ENCODE measurements at places on chromosomes 7 and 10.

DNA sequence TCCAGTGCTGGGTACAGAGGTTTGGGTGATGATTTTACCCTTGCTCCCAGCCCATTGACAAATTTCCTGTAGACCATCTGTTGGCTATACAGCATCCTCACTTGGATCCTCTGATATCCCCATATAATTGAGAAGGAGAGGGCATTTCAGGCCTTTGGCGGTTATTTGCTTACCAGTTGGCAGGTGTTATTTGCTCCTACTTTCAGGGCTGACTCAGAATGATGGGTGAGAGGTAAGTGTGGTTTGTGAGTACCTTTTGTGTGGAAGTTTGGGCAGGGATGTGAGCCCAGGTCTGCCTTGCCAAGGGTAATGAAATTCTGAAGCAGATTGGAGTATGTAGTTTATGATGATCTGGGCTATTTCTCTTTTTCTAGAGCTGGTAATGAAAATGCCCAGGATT, 93.6 kb downstream of the LRMDA start:
- DNase-seq, result no peak

DNA sequence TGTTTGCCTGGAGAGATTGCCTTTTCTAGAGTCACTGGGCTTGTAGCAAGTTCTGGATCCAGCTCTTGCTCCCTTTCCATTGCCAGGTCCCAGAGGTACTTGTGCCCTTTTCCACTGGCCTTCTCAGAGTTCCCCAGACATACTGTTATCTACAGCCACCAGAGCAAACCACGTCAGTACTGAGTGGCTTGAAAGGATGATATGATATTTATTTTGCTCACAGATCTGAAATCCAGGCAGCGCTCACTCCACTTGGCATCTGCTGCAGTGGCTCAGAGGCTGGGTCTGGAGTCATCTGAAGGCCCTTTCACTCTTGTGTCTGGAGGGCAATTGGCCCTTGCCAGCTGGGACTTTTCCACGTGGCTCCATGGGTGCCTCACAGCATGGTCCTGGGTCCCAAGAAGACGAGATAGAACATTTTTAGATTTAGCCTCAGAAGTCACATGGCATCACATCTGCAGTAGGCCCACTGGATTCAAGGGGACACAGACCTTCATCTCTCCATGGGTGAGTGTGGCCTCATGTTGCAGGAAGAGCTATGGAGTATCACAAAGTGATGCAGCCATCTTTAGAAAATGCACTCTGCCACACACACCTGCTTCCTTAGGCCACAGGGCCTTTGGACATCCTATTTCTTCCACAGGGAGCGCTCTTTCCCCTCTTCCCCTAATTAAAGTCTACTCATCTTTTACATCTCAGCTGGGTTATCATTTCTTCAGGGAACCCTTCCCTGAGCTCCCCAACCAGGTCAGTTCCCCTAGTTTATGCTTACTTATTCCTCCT, 22.9 kb upstream of the TCF7L2 start:
- DNase-seq, result no peak

DNA sequence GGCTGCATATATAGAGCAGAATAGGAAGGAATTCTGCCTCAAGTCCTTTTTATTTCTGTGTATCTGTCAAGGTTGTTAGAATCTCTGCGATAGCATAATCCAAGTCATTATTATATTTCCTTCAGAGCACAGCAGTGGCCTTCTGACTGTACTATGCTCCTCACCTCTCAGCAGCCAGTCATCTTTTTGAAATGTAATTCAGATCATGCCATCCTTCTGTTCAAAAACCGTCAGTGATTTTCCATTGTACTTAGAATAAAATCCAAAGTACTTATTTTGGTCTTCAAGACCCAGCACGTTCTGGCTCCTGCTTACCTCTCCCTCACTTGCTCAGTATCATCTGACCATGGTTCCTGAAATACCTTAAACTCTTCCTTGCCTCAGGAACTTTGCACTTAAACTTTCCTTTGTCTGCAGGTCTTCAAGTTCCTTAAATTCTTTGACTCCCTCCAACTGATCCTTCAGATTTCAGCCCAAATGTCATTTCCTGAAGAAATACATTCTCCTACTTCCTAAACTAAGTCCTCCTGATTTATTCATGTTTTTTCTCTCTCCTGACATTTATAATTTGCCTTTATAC, 112.4 kb downstream of the ST7 start:
- no peak for DNase-seq

DNA sequence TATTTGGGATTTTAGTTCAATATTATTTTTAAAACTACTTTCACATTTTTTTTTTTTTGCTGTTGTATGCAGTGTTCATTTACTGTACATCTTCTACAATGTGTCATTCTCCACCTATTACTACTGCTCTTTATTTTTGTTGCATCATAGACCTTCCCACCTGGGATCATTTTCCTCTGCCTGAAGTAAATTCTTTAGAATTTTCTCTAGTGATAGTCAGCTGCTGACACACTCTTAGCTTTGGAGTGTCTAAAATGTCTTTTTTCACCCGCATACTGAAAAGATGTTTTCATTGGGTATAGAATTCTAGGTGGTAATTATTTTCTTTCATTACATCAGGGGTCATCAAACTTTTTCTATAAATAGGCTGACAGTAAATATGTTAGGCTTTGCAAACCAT, 30.5 kb downstream of the CFAP43 start:
- no peak for DNase-seq

DNA sequence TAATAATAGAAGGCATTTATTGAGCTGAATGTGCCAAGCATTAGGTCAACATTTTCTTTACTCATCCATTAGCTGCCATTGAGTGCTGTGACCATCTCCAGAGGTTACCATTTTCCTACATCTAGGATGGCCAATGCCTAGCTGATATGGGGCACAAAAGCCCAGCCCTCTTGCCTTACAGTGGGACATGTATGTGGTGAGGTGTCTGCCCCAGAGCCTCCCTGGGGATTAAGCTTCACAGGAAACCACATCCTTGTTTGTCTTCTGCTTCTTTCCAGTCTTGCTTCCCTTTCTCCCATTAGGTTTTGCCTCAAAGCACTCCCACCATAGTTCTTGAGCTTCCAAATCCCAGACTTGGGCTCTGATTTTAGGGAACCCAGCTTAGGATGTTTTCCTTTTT, 258.7 kb downstream of the SORCS3 start:
- no peak for DNase-seq

GRCh38 chr10:118669020-118669791, 73.8 kb upstream of the PRLHR start:
- no peak for DNase-seq

- no peak for DNase-seq
Measured at GRCh38 chr7:21373031-21373430, 54.9 kb upstream of the SP4 start.

GRCh38 chr10:79430325-79430905, 15.0 kb downstream of the ZCCHC24 start:
- DNase-seq, result no peak

- DNase-seq, result no peak
Measured at GRCh38 chr7:137418841-137419240, 75.3 kb upstream of the PTN start.

GRCh38 chr10:43880160-43880559, 231.5 kb upstream of the ZNF32 start:
- no peak for DNase-seq

DNA sequence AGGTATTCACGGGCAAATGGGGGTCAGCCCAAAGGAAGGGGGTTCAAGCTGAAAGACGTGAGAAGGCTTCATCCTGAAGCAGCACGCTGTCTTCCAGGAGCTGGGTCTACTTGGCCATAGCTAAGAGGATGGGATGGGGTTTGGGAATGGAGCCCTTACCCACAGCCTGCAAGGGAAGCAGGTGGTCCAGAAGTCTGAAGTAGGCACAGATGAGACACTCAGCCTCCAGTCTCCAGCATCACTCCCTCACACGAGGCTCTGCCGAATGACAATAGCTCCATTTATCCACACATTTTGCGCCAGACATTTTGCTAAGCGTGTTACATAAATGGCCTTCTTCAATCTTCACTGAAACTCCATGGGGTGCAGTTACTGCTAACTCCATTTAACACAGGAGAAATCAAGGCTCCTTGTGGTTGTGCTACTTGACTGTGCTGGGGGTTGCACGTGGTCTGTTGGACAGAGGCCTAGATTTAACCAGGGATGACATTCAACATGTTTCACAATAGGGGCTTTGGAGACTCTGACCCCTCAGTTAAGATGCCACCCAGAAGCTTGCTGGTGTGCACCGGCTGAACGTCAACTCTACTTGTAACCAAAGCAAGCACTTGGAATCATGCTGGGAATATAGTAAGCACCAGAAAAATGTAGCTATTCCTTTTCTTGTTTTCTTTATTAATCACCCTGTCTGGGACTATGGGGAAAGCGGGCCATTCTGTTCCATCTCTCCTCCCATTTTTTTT, 85.3 kb downstream of the FAM241B start:
- no peak for DNase-seq

DNA sequence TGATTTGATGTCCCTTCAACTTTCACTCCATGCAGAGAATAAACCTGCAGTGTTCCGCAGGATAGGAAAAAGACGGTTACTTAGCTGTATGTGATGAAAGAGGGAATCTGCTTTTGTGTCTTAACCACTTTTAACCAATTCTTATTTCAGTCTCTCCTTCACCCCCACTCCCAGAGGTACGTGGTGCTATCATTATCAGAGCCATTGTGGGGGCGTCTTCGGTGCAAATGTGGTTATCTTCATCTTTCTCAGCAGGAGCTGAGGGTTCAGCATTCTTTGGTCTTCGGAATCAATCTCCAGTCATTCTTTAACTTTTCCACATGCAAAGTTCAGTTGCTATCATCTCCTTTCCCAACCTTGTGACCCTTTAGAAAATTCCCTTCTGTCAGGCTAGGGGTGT, 219.9 kb upstream of the LYZL1 start:
- DNase-seq, result no peak

GRCh38 chr10:102951316-102951715, 33.2 kb downstream of the CNNM2 start:
- DNase-seq, result no peak

GRCh38 chr10:38007551-38007950, 2.9 kb upstream of the ZNF33A start:
- no peak for DNase-seq

- no peak for DNase-seq
Measured at GRCh38 chr7:4861227-4861626, 603 bp downstream of the PAPOLB start.

DNA sequence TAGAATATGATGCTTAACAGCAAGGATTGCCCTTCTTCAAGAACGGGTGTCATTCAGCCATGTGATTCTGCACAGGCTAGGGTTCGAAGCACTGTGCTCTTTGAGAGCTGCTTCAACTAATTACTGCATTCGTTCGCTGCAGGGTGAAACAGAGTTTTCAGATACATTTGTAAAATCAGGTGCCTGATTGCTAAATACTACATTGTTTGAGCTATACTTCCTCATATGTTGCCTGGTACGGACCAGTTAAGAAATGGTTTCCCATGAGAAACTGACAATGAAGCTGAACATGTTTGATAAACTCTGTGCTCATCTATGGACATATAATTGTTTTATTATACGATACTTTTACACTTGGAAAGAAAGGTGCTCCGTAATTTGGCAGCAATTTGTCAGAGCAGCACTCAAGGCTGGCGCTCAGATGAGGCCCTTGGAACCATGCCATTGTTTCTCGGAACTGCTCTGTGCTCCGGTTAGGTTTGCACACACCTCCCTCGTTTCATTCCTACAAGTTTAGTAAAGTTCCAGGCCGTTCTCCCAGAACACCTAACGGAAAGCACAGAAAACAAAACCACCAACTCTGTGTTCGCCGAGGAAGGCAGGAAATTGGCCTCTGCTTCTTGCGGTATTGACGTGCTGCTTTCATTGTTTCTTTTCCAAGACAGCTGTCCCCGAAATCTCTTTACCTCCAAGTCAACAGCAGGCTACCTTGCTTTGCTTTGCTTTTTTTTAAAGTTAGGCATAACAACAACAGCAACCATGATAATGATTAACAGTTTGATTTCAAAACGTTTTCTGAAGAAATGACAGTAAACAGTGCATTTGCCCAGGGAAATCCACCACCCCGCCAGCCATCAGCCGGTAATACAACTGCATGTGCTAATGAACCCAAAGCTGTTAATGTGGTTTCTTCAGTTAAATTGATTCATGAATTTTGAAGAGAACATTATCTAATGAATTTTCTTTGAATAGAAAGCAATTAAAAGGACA, 206.9 kb downstream of the EBF3 start:
- no peak for DNase-seq

GRCh38 chr7:30842542-30843451, 68.9 kb upstream of the AQP1 start:
- no peak for DNase-seq

DNA sequence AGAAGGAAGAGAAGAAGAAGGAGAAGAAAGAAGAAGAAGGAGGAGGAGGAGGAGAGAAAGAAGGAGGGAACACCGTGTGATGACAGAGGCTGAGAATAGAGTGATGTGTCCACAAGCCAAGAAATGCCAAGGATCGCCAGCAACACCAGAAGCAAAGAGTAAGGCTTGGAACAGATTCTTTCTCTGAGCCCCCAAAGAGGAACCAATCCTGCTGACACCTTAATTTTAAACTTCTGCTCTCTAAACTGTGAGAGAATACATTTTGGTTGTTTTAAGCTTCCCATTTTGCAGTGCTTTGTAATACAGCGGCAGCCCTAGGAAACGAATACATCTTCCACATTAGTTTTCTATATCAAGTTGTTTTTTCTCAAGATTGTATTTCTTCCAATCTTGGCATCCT, 13.9 kb upstream of the WNT8B start:
- no peak for DNase-seq

DNA sequence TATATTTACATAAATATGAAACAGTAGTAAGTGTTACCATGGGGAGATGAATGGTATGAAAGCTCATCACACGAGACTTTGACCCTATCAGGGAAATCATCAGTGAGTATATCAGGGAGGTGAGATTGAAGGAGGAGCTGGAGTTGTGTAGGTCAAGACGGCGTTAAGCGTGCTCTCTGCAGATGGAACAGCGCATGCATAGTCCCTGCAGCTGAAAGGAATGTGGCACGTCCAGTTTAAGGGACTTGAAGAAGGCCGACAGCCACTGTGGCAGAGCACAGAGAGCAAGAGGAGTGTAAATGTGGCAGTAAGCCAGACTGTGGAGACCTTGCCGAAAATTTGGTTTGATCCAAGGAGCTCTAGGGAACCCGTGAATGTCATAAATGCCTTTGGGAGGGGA, 38.9 kb downstream of the POU6F2 start:
- DNase-seq, result no peak

DNA sequence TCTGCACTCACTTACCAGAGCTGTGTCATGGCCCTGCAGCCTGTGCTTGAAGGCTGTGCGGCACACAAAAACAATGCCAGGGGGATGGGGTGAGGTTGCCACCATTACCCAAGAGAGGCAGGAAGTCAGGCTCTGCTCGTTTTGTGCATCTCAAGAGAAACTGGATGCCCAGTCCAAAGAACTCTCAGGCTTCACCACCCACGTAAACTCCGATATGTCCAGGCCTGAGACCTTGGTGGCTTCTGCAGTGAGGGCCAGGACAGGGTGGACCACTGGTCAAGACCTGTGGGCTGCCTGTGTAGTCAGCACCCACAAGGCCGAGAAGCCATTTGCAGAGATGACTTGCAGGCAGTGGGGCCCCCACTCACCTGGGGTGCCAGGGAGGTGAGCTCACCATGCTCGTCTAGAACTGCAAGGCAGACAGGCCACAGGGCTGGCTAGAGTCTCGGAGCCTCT, 54.7 kb upstream of the EBF3 start:
- DNase-seq, result no peak

- DNase-seq, result no peak
Measured at GRCh38 chr7:74579800-74580685, 77.5 kb upstream of the GTF2I start.

All from stimulated activated CD8-positive, alpha-beta memory T cell treated with anti-CD3 and anti-CD28 coated beads, Interleukin-2, amount 100 ng/mL, for 1 hour (primary cell).